CD4-positive, alpha-beta T cell treated with Interleukin-4 for 1 hour (primary cell): ENCODE measurements at places on chromosomes 13 and 19.

DNA sequence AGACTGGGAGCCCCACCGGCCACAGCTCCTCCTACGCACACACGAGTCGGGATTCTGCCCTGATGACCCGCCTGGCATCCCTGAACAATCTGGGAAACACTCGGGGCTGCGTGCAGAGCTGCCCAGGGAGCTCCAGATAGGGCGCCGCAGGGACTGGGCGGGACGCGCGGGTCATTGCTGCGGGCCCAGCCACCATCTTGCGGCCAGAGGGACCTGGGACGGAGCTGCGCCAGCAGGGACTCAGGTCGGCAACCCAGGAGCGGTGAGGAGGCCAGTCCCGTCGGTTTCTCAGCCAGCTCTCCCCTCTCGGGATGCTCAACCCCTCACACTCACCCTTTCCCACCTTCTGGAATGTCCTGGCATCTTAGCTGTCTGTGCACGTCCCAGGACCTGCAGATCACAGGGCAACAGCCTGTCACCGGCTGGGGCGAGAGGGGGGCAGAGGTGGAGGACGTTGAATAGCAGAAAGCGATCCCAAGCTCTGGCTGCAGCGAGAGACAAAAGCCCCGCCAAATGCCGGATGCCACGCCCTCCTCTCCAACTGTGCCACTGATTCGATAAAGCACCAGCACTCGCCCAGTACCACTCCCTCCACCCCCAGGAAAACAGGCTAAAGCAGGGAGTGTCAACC is 20.4 kb upstream of the ZNF91 start:
- DNase-seq = no peak

DNA sequence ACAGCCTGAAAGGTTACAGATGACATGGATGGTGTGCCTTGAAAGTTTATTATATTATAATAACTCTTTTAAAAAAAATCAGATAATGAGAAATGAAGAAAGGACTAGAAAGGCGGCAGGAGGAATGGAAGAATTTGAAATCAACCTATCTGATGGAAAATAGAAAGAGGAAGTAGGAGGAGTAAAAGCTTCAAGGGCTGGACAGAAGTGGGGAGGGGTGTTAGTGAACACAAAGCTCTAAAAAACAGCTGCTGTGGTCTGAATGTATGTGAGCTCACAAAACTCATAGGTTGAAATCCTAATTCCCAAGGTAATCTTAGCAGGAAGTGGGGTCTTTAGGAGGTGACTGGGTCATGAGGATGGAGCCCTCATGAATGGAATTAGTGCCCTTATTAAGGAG is 19.5 kb downstream of the CCDC70 start:
- no peak for DNase-seq

DNA sequence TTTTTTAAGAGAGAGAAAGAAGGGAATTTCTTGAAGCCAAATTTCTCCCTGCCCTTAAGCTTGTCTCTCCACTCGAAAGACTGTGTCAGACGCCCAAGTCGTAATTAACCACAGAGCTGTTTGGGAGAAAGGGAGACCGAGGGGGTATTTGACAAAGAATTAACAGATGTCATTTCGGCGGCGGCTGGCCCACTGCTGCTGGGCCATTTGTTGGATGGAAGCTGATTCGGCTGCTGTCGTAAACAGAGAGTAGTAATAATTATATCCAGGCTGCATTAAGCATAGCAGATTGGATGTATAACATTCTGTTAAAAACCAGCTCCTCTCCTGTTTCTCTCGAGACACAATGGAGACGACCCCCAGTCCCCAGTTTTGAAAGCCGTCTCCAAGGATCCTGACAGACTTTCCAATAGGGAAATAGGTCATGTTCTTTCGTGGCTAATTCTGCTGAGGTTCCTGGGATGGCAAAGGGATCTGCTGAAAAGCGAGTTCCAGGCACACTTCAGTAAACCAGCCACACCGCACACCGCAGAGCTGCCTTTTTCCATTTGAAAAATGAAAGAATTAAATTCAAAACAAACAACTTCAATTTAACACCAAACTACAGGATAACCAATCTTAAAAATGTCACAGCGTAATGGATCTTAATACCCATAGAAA is 71.5 kb downstream of the KCTD15 start:
- DNase-seq = no peak

DNA sequence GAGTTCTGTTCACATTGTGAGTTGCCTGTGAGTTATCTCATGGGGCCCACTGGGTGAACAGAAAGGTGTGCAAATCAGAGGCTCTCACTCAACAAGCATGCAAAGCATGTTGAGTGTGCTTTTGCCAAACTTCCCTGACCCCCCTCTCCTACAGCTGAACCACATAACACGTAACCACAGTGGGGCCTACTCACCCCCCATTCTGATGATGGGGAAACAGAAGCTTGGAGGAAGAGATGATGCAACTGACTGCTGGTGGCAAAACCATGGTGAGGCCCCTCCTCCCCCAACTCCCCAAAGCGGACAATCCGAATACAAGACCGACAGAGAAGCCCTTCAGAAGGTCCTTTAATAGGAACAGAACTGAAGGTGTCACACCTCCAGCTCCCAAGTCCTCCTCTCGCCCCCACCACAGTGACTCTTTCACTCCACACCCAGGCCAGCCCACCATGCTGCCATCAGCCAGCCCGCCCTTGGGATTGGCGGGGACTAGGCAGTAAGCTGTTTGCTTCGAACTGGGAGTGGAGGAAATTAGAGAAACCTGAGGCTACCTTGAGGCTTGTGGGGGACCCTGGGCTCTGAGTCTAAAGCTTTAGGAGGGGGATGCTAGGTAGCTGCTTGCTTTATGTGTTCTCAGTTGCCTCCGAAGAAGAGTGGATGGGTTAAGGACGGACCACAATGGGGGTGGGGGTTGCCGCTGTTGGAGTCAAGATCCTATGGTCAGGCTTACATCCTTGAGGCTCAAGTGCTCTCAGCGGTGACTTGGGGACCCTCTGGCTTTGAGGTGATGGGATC is 3.8 kb downstream of the ZNF784 start:
- DNase-seq = peak; percentile 34

GRCh38 chr13:94335761-94336526 is 143.5 kb downstream of the DCT start:
- no peak for DNase-seq

- DNase-seq = no peak
Observed at GRCh38 chr13:96011291-96011872, 41.8 kb downstream of the UGGT2 start.

GRCh38 chr19:48752496-48753365 is at the start of gene FUT1:
FUT1 (minus strand) TSS chr19:48752641; CDS start chr19:48751281, 1,360 bp downstream.
- DNase-seq = no peak

DNA sequence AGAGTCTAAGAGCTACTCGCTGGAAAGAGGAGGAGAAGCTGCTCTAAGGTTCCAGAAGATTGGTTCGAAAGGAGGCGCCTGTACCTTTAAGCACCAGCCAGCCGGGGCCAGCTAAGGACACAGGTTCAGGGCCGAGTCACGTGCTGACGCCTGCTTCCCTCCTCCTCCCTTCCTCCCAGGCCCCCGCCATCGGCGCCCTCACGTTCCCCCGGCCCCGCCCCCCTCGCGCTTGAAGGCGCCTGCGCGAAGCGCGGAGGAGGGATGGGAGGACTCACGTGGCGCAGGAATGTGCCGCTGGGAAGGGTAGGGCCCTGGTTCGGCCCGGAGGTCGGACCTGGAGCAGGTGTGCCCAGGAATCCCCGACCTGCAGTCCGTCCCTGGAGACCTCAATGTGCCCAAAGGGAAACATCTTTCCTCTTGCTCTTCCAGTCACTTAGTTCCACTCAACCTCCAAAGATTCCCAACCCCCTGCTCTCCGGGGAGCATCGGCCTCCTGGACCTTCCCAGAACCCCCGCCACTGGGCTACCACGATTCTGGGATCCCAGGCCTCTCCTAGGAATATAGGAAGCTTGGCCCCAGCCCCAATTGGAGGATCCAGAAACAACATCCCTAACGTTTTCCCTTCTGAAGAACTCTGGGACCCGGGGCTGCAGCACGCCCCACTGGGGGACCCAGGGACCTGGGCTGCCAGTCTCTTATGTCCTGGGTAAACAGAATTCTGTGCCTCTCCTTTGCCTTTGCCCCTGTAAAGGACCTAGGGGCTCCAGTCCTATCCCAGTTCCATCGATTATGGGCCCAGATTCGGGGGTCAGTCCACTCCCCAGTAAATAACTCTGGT is 2.5 kb downstream of the DBP start:
- DNase-seq = peak; percentile 94

- DNase-seq = peak; percentile 51
Observed at GRCh38 chr19:6100284-6100915, 9.9 kb downstream of the RFX2 start.

- no peak for DNase-seq
Observed at GRCh38 chr19:19426799-19427198, 21.3 kb downstream of the GATAD2A start.

DNA sequence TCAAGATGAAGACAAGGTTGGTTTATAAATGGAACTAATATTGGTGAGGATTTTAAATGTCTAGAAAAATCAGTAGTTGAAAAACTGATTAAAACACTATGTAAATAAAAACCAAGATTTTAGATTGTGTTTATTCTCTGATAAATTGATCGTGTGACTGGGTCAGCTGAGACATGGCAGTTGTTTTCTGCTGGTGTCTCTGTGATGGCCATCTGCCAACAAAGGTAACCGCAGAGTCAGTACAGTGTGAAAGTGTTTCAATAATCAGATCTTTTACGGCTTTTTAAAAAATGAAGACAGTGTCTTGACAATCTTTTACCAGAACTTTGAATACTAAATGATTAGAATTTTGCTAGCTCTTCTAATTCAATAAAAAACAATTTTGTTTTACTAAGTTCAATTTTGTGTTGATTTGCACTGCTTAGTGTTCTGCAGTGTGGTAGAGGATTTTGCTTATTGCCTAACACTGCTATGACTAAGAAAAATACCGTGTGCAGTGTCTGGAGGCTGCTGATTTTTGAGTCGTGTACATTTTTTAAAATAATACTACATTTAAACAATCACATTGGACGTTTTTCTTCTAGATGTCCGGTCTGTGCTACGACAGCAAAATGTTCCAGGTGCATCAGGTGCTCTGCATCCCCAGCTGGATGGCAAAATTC is 32.7 kb upstream of the GPR183 start:
- DNase-seq = peak; percentile 58

DNA sequence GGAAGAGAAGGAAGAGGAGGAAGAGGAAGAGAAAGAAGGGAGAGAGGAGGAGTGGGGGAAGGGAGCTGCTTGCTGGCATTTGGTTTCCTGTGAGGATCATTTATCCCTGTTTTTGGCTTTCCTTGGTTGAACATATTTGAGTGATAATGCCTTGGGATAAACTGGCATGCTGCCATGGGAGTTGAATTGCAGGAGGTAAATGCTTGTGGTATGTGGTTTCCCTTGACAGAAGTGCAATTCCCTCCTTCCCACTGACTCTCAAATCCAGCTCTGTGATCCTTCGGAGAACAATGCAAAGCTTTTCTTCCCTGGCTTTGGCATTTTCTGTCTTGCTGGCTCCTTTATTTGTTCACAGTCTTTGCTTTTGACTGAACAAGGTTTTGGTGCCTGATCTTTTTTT is 27.2 kb upstream of the CBY2 start:
- DNase-seq = no peak

GRCh38 chr13:65642996-65643395 is 1587.1 kb downstream of the PCDH9 start:
- DNase-seq = no peak

DNA sequence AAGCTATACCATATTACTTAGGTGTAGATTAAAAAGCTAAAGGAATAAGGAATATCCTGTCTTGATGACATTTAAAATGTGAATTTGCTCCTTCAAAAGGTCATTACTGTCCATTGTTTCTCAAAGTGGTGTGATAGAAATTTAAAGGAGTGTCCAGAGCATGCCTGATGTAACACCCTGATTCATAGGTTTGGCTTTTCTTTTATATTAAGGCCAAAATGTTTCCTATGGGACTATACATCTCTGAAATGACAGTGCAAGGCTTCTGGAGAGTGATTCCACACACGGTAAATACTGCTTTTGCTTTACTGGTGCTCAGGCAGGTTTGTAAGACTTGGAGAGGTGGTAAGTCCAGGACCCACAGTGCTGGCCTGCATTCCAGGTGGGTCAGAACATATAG is 289.9 kb downstream of the RFC3 start:
- DNase-seq = no peak

- no peak for DNase-seq
Observed at GRCh38 chr13:20118268-20119140, 42.3 kb downstream of the GJA3 start.

DNA sequence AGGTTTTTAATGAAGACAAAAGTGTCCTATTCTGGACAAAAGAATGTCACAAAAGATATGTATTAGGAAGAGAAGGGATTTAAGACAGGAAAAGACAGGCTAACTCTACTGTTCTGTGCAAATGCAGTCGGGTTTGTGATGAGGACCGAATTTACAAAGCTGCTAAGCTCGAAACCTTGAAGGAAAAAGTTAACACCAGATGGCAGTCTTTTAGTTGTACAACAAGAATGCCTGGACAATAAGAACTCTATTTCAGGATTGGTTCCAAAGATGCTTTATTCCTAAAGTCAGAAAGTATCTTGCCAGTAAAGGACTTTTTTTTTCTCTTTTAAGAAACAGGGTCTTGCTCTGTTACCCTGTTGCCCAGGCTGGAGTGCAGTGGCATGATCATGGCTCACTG is 51.1 kb downstream of the HS6ST3 start:
- no peak for DNase-seq

- no peak for DNase-seq
Observed at GRCh38 chr13:45162194-45162593, 38.7 kb downstream of the KCTD4 start.

- no peak for DNase-seq
Observed at GRCh38 chr19:33796164-33796875, at the start of gene KCTD15. KCTD15 (plus strand) TSS chr19:33796870; CDS start chr19:33800455, 3,585 bp downstream.

DNA sequence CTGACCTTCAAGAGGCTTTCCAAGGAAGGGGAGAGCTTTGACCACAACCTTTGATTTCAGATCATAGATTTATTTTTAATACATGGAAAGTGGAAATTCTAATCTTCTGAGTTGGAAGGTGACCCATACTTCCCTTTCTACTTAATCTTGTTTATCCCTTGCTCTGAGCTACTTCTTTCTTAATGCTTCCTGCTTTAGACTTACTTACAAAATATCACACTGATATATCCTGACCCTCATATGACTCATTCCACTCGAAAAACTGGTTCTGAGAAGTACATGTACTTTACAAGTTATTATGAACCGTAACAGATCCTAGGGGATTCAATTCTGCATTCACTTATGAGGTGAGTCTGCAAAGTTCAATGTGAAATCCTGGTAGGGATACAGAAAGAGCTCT is 76.2 kb upstream of the IRS2 start:
- no peak for DNase-seq

GRCh38 chr13:65917731-65918130 is 1312.4 kb downstream of the PCDH9 start:
- no peak for DNase-seq

GRCh38 chr13:80754441-80754840 is 413.5 kb upstream of the SPRY2 start:
- no peak for DNase-seq

- no peak for DNase-seq
Observed at GRCh38 chr13:101157261-101157660, 259.0 kb downstream of the NALCN start.

DNA sequence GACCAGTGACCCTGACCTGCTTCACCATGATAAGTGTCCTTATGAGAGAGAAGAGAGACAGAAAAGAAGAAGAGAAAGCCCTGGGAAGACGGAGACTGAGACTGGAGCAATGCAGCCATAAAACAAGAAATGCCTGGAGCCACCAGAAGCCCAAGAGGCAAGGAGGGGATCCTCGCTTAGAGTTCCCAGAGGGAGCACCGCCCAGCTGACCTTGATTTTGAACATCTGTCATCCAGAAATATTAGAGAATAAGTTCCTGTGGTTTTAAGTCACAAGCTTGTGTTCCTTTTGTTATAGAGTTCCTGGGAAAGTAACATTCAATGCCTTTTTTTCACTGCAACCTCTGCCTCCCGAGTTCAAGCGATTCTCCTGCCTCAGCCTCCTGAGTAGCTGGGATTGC is 20.2 kb downstream of the CERS1 start:
- DNase-seq = no peak

GRCh38 chr19:48659768-48660167 is 13.0 kb downstream of the NTN5 start:
- DNase-seq = no peak
